ENCODE measurements at places on chromosomes 5 and 9.

DNA sequence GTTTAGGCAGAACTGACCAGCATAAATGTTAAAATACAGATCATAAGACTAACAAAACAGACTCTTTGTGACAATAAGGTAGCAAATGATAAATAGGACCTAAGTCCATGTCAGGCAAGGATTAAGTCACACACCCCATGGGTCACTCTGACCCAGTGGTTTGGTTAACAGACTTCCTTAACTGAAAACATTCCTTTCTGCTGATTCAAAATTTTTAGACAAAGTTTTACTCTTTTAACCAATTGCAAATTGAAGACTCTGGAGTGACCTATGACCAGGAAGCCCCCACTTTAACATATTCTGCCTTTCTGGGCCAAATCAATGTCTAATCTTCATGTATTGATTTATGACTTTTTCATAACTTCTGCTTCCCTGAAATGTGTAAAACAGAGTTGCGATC, 4.9 kb upstream of the NXNL2 start:
- DNase-seq, result no peak

DNA sequence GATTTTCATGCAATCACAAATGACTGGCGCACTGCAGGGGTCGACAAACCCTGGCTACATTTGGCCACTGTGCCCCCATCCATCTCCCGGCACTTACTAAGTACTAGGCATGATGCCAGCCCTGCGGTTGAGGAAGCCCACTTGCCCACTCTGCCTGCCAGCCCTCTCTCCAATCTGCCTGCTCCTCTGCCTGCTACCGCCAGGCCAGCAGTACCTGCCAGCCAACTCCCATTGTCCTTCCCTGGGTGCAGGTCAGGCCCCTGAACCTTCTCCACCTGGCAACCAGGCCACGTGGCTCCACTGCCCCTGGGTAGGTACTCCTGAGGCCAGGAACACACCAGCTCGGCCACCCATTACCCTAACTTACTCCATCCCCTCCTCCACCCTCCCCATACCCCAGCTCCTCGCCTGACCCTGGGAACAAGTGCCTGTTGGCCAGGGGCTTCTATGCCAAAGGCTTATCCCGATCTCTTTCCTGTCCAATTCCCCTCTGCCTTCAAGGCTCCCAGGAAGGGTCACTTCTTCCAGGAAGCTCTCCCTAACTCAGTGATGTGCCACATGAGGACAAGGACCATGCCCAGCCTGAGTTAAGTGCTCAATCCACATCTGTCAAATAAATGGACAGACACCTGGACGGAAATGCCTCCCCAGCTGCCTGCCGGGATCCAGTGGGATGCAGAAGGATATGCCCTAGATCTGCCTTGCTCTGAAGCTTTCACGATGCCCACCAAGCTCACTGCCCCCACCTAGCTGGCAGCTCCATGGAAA, 6.6 kb downstream of the EEIG1 start:
- DNase-seq, result no peak

GRCh38 chr5:65307088-65307487, 174.6 kb downstream of the ADAMTS6 start:
- DNase-seq, result no peak

DNA sequence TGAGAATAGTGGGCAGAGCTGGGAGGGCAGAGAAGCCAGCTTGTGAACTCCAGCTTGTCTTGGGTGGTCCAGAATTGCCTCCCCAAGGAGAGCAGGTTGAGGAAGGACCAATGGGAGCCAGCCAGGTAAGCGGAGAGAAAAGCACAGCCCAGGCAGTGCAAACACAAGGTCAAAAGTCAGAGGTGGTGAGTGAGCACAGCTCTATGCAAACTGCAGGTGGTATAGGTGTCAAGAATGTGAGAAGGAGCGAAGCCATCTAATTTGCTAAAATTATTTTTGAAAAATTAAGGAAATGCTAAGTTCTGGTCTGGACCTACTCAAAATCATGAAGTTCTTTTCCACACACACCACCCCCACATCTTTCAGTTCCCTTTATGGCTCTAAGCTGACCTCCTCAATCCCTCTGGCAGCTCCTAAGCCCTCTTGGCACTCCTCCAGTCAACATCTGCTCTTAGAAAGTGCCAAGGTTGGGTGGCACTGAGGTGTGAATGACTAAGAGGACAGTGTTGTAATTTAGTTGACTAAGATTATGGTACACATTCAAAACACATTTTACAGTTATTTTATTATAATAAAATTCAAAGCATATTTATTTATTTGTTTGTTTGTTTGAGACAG, 6.6 kb upstream of the OTULINL start:
- DNase-seq, result no peak

DNA sequence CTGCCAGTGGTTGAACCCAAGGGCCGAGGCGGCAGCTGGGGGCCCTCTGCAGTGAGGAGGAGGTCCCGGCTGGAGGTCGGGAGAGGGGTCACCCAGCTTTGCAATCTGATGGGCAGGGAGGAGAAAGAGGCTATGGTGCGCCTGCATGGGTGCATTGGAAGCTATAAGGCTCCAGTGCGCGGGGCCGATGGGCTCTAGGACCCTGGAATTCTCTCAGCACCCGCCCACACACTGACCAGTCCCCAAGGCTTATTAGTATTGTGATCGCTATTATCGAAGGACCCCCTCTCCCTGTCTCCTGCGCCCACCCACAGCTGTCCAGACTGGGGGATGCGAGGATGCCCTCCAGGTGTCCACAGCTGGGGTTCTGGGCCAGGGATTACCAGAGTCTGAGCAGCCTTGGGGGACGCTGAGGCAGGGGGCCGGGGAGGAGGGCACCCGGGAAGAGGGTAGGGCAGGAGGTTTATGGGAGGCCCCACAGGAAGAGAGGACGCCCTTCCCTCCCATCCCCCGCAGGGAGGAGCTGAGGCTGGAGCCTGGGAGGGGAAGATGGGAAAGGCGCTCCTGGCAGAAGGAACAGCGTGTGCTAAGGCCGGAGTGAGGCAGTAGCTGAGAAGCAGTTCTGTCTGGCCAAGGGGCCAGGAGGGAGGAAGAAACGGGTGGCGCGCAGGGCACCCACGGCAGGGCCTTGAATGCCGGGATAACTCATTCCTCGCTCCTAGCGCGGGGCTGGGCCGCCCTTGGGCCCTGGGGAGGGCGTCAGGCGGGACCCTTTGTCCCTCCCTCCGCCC, 24.2 kb downstream of the C9orf50 start:
- DNase-seq, result peak; percentile 69

DNA sequence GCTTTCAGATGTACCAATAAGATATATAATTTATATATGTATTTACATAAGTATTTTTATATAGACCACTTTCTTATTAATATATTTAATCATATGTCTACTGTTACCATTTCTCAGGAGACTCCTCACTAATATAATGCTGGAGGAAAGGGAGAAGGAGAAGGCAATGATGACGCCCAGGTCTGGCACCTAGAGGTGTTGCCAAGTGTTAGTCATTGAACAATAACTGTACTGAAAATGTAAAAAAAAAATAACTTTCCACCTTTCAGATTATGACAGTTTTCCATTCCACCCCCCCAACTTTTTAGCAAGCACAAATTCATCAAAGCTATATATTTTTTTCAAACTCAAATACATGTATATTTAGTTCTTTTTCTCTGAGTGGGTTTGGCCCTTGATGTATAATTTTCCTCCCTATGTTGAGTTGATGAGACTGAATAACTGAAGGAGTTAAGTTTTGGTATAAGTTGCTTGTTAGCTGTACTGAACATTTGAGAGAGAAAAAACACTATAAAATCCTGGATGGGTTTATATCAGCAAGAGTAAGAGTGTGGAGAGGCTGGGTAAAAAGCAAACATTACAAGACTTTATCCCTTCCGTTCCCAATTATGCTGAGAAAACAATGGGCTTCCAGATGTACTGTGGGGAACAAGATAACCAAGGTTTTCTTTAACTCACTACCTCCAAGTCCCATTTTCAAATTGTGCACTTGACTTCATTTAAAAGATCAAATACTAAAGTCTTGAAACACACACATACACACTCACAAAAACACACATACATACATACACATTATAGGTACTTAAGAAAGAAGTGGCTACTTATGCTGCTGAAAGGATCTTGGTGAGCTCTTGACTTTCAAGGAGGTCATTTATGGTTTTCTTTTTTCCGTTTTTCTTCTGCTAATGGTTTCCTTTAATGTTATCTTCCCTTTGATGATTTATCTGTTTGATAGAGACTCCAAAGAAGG, 142.8 kb upstream of the IFNE start:
- no peak for DNase-seq

DNA sequence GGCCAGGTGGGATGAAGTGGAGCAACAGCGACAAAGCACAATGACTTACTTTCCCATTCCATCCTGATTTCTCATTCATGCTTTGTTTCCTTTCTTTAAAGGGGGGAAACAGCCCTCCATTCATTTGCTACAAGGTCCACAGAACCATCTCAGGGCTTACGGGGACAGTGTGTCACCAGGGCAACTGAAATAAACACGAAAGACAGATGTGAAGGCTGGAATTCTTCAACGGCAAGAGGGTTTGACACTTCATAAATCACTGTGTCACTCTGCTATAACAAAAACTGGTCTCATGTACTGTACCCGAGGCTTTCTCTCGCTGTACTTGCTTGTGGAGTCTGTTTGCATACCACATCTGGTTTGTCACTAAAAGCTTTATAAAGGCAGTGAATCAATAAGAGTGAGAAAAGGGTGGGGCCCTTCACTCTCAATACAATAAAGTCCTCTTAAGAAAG, 150.8 kb downstream of the EFNA5 start:
- DNase-seq, result no peak

All from brain pericyte (primary cell).